ENCODE measurements at places on chromosomes 3 and 15.

DNA sequence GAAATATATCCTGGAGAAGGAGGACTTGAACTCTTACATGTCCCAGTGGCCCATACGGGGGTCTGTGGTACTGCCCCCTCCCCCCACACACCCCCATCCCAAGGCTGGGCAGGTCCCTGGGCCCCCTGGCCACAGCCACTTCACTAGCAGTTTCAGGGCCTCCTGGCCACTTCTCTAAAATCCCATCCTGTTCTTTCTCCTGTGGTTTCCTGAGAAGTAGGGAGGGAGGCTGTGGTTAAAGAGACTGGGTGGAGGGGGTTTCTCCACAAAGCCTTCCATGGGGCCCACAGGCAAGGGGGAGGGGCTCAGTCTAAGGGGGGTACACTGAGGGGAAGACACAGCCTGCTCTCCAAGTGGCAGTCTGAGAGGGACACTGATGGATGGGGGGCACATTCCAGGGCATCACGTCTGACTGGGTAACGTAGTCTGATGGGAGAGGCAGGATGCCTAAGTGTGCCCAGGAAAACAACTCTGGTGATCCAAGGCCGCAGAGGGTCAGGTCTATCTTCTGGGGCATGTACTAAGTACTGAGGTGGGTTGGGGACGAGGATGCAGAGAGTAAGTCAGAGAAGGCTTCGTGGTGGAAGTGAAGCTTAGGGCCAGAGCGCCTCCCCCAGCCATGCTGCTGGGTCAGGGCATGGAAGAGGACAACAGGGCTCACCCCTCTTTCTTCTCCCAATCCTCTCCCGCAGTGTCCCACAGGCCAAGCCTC is 48.0 kb upstream of the C15orf39 start:
- no peak for DNase-seq

DNA sequence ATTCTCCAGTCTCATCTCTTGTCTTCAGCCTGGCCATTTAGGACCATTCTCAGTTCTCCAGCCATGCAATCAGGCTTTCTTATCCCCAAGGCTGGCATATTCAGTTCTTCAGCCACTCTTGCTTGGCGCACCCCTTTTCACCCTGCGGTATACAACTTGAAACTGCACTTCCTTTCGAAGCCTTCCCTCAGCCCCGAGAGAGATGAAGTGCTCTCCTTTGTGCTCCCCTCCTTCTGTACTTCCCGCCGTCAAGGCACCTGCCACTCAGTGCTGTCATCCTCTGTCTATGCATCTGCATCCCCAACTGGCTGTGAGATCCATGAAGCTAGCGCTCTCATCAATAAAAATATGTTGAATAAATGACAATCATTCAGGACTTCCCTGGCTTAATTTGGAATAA is 45.7 kb downstream of the MORC1 start:
- DNase-seq: no peak

GRCh38 chr3:83581546-83581945 is 1377.2 kb upstream of the CADM2 start:
- DNase-seq: no peak

DNA sequence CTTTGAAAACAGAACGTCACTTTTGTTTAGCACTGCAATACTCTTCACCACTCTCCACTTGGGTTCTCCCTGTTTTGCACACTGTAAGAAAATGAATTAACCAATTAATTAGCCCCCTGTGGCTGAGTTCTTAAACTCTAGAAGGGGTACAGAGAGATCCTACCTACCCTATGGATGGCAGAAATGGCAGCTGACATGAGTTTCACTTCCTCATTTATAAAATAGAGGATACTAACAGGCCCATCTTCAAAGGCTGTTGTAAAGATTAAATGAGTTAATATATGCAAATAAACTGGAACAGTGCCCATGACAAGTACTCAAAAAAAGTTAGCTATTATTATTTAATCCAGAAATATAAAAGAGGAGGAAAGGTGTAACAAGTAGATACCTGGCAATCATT is 36.9 kb downstream of the SUCLG2 start:
- no peak for DNase-seq

DNA sequence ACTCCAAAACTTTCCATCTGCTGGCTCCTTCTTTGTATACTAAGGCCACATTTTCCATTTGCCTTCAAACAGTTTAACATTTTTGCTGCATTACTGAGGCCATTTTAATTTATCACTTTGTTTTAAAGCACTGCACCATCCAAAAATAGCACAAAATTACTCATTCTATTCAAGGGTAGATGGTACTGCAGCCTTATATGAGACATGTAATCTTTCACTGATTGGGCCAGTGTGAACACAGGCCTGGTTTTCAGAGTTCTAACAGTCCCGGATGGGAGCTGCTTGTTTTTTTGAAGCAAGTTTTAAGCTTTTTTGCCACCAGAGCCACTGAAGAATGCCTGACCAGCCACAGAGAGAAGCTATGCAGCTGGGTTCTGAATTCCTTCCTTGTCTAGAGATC is 172.3 kb upstream of the TSC22D2 start:
- no peak for DNase-seq

Measured in stimulated activated CD4-positive, alpha-beta T cell treated with anti-CD3 and anti-CD28 coated beads, TNF-alpha, amount 100 ng/mL, for 4 hours (primary cell).